ENCODE measurements at places on chromosomes 2 and 18.
A peak's percentile ranks its signal among the peaks of the same experiment; 100 is the strongest.

DNA sequence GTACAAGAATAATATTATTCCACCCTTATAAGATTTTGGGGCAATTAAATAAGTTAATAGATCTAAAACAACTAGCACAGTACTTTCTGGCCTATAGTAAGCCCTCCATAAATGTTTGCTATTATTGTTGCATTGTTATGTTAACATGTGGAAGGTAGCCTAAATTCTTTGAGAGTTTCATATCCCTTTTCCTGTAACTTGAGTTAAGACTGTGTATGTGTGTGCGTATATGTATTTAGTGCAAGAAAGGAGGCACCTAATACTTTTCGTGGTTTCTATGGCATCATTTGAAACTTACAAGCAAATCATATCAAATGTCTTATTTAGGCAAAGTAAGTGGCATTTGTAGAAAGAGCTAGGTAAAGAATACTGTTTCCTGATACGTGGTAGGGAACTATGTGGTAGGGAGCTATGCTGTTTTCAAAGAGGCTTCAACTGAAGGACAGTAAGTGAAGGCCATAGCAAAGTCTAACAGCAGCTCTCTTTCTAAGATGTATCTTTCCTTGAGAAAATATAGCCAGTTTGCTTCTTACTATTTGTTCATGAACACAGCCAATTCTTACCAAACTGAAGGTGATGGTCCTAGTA, 36.8 kb upstream of the C2orf74 start:
- no peak for DNase-seq

DNA sequence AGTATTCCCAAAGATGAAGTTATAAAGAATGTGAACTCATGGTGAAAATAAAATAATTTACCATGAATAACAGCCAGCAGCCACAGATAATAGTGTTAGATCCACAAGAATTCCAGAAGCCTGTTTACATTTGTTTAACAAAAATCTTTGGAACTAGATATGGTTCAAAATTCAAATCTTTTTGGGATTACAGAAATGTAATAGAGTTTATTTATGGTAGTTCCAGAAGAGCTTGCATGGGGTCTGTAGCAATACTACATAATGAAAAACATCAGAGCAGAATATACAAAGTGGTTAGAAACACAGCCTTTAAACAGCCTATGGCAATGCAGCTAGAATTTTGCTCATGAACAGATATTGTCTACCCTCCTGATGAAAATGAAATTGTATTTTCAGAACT, 179.1 kb downstream of the RDH14 start:
- no peak for DNase-seq

GRCh38 chr2:171405546-171405945, 28.2 kb downstream of the METTL8 start:
- DNase-seq, result no peak

DNA sequence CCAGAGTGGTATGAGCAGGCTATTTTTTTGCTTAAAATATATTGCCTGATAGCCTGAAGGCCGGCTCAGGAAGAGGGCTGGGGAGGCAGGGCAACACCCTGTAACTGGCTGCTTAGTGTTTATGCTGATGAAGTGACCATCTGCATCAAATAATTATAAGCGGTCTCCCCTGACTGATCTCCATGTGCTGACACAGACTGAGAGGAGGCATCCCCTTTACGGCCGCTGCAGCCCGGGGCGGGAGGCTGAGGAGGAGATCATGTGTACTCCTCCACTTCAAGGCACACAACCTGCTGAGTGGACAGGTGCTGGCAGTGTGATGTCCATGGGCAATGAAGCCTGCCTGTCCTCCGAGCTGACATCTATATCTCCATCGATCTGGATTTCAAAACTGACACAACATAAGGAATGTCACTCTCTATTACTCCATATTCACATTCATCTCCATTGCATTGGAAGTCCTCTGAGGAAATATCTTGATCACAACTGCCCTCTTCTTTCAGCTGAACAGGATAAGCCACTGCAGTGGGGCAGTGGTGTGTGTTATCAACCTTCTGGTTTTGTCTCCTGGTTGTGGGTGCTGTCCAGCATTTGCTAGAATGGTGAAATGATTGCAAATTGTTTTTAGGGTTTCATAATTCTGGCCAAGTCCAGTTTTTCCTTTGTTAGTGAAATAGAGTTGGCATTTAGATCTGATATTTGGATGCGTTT, 143.5 kb downstream of the AQP4 start:
- DNase-seq, result no peak

- no peak for DNase-seq
These were observed 79.6 kb upstream of the B3GNT7 start for GRCh38 chr2:231315896-231316295.

- DNase-seq, result no peak
These were observed 38.6 kb downstream of the ACOXL start for GRCh38 chr2:110770959-110771431.

- DNase-seq, result no peak
These were observed 11.7 kb downstream of the COPS8 start for GRCh38 chr2:237097326-237097910.

- no peak for DNase-seq
These were observed 53.4 kb downstream of the SDC1 start for GRCh38 chr2:20171445-20171977.

- no peak for DNase-seq
These were observed 178.7 kb upstream of the FAM98A start for GRCh38 chr2:33777786-33778185.

- no peak for DNase-seq
These were observed 235.5 kb upstream of the SIX3 start for GRCh38 chr2:44705876-44706480.

DNA sequence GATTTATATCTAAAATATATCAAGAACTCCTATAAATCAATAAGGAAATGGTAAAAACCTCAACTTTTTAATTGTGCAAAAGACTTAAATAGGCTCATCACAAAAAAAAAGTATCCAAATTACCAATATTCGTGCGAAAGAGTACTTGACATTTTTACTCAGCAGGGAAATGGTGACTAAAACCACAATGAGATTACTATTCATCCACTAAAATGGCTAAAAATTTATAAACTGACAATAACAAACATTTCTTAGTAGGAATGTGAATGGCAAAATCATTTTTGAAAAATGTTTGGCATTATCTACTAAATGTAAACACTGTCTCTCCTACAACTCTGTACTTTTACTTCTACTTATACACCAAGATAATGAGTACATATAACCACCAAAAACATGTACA, 184.8 kb upstream of the RND3 start:
- no peak for DNase-seq

GRCh38 chr2:101375653-101376052, 11.7 kb downstream of the CREG2 start:
- DNase-seq, result no peak

DNA sequence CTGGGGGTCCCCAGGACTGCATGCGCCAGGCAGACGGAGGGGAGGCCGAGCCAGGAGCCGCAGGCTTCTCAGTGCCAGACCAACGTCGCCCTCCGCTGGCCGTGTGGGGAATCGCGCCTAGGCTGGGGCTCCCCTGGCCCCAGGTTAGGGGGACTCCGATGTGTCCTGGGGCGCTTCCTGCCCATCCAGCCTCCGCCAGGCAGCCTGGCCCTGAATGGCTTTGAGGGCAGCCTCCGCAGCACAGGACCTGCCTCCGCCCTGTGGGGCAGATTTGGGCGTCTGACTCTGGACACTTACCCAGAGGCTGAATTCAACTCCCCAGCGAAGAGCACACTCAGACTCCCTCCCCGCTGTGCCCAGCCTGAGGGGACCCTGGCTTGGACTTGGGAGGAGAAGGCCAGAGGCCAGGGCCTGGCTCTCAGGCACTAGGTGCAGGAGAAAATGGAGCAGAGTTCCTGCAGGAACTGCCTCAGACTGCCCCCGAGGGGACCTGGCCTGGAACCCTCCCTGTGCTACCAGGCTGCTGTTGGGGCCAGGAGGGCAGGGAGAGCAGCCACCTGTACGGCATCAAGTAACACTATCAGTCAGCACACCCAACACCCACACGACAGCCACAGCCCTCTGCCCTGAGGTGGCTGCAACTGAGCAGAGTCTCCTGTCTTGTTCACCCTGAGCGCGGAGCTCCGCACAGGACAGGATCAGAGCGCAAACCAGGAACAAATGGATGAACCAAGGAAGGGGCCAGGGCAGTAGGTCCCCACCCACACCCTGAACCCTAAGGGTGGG, 597 bp upstream of the TEKT4 start:
- no peak for DNase-seq

DNA sequence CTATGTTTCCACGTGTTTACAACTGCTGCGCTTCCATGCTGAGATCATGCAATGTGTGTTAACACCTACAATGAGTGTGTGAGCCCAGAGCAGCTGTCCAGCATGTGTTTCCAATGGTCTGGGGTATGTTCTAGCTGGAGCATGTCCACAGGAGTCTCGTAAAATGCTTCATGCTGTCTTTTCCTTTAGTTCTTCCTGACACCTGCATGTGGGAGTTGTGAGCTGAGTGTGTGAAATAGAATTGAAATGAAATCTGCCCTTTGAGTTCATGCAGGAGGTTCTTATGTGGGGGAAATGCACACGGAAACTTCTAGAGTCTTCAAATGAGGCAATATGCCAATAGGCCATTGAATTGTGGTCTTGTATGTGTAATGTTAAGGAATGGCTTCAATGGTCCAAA, 205.1 kb downstream of the RND3 start:
- DNase-seq, result no peak

GRCh38 chr2:216535454-216535995, 36.9 kb downstream of the RPL37A start:
- DNase-seq, result no peak

DNA sequence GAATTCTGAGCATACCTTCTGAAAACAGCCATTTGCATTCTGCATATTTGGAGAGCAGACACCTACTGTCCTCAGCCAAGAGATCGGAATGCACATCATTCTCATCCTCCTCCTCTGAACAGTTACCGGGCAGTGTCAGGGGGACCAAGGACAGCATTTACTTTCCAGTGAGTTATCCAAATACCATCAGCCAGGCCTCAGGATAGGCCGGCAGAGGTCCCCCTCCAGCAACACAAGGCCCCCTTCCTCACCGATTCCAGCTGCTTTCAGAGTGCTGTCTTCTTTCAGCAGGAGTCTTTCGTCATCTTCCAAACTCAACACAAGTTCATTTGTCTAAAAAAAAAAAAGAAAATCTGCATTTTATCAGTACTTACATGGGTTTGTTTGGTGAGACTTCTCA, 55.3 kb downstream of the C2orf76 start:
- DNase-seq, result no peak

DNA sequence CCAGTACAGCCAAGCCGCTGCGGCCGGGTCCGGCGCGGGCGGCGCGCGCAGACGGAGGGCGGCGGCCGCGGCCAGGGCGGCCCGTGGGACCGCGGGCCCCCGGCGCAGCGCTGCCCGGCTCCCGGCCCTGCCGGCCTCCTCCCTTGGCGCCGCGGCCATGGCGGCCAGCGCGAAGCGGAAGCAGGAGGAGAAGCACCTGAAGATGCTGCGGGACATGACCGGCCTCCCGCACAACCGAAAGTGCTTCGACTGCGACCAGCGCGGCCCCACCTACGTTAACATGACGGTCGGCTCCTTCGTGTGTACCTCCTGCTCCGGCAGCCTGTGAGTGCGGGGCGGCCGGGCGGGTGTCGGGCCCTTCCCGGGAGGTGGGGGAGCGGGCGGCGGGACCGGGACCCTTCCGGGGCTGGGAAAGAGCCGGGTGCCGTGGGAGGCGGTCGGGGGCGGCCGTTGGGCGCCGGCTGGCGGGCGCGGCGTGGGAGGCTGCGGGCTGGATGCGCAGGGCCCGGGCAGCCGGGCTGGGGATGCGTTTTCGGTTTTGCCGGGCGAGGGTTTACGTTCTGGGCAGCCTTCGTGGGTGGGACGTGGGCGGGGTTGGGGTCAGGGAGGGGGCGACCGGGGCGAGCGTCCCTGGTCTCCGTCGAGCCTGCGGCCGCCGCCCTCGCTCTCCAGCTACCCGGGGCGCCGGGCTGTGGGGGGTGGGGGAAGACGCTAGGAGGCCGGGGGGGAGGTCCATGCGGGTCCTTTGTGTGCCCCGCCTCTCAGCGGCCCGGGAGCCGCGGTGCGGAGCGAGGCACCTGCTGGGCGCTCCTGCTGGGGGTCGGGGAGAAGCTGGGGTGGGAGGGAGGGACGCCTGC, 537 bp downstream of the AGFG1 start:
- DNase-seq, result peak; percentile 34

DNA sequence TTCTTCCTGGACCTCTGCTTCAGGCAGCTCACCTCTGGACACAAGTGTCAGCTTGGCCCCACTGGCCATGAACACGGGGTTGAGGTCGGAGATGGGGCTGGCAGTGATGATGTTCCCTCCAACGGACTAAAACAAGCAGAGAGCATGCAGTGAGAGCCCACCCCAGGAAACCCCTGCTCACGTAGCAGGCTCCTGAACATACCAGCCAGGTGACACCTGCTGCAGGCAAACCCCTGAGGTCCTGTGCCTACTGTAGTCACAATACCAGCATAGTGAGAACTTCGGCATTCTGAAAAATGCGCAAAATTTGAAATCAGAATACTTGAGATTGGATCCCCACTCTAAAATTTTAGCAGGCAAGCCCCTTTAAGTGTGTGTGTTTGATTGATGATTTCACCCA, 32.9 kb downstream of the XDH start:
- DNase-seq, result no peak

DNA sequence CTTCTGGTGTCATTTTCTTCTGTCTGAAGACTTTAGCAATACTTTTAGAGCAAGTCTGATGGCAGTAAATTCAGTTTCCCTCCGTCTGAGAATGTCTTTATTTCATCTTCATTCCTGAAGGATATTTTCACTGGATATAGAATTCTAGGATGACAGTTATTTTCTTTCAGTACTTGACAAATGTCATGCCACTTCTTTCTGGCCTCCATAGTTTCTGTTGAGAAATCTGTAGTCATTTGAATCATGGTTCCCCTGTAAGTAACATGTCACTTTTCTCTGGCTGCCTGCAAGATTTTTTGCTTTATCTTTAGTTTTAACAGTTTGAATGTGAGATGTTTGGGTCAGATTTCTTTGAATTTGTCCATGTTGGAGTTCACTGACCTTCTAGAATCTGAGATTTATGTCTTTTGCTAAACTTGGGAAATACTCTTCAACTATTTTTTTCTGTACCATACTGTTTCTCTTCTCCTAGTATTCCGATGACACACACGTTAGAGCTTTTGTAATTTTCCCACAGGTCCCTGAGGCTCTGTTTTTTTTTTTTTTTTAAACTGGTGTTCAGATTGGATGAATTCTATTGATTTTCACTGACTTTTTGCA, 30.2 kb downstream of the RMND5A start:
- DNase-seq, result no peak

DNA sequence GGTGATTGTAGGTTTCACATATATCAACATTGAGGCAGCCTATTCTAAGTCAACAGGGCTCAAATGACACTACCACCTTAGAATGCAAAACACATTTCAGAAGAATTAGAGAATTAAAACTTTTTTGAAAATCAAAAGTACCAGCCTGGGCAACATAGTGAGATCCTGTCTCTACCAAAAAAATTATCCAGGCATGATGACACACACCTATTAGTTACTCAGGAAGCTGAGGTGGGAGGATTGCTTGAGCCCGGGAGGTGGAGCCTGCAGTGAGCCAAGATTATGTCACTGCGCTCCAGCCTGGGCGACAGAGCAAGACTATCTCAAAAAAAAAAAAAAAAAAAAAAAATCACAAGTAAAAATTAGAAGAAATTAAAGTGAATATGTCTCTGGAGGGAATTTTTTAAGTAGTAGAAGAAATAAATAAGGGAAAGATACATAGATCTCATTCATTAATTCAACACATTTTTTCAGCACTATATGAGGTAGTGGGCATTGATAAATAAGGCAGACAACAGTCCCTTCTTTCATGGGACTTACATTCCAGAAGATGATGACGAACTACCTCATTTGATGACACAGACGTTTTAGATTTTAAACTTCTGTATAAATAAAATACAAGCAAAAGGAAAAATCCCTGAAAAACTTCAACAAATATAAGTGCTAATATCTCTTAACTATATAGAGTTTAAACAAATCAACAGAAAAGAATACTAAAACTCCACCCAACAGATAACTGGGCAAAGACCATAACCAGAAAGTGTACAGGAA, 42.3 kb downstream of the STPG4 start:
- no peak for DNase-seq

Data from activated CD4-positive, alpha-beta T cell treated with anti-CD3 and anti-CD28 coated beads, Interleukin-2, amount 50 U/mL, for 1 hour (primary cell).